ENCODE measurements at places on chromosomes 1 and 21.

DNA sequence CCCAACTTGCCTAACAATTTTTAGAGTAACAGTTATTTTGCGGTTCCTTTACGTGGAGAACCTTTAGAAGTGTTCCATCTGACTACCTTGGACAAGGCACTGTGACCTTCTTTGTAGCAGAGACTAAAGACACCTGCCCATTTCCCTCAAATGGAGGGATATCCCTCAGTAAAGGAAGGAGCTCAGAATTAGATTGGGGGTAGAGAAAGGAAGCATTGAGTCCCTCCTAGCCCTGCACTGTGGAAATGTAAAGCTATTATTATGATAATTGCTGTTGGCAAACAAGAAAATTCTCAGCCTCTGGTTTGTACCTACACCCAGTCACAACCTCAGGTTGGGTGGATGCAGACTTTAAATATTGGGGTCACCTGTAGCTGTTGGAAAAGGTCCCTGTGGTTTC, 72.6 kb upstream of the MACF1 start:
- no peak for DNase-seq

GRCh38 chr1:36763771-36764170, 270.5 kb downstream of the GRIK3 start:
- DNase-seq: no peak

GRCh38 chr1:185108321-185108720, 48.4 kb downstream of the TRMT1L start:
- DNase-seq: no peak

DNA sequence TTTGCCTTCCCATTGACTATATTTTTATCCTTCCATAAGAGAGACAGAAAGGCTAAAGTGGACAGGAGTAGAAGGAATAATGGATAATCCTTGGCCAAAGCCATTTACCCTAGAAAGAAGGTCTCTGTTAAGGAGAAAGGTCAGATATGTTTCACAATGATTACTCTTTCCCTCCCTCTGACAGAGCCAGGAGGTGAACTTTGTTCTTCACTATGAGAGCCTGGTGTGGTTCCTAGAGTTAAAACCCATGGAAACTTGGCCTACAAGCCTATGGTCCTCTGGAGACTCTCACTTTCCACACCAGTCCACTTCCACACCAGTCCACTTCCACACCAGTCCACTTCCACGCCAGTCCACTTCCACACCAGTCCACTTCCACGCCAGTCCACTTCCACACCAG, 479.9 kb upstream of the ZP4 start:
- no peak for DNase-seq

DNA sequence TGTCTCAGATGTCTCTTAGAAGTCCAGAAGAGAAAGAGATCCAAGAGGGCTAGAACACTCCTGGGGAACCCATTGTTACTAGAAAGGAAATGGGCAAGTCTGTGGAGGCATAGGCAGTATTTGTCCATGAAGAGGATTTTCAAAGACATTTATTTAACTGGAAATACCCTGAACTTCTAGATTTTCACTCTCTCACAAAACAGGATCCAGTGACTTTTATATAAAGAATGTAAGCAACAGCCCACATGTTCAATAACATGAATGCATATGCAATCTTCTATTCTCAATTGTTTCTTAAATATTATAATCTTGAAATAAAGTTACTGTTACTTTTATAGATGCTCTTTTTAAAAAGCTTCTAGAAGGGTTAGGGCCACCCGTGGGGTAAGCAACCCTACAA, 53.4 kb downstream of the TBX15 start:
- no peak for DNase-seq

- no peak for DNase-seq
These were observed 31.2 kb downstream of the TSEN15 start for GRCh38 chr1:184082541-184083415.

DNA sequence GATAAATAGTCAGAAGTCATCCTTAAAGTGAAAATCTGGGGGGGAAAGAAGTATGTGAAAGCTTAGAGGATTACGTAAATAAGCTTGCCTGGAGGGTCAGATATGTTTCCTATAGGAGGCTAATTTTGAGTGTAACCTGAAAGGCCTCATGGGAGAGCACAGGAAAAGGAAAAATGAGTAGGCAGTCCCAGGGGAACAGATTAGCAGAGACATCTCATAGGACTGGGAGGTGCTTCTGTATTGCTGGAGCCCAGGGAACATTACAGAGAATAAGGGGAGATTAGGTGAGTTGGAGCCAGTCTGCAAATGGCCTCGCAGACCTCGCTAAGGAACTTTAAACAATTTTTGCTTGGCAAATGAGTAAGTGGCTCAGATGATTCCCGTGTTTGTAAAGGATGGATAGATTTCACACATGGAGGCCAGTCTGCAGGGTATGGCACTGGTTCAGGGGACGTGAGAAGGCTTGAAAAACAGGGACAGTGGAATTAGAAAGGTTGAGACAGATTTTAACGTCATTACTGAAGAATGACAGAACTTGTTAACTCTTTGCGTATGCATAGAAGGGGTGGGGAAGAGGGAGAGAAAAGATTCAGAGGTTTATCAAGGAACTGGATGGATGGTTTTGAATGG, 149.1 kb downstream of the GREM2 start:
- no peak for DNase-seq

DNA sequence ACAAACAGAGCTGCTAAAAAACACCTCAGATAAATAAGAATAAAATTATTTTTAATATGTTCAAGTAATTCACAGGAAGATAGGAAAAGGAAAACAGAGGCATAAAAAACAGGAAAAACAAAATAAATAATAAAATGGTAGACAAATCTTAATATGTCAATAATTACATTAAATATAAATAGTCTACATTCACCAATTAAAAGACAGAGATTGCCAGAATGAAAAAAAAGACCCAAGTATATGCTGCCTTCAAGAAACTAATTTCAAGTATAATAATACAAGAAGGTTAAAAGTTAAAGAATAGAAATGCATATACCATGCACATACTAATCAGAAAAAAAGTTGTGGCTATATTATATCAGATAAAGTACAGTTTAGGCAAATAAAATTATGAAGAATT, 1.9 kb downstream of the CYP2J2 start:
- no peak for DNase-seq

- no peak for DNase-seq
These were observed 4.4 kb upstream of the DVL1 start for GRCh38 chr1:1353389-1354151.

DNA sequence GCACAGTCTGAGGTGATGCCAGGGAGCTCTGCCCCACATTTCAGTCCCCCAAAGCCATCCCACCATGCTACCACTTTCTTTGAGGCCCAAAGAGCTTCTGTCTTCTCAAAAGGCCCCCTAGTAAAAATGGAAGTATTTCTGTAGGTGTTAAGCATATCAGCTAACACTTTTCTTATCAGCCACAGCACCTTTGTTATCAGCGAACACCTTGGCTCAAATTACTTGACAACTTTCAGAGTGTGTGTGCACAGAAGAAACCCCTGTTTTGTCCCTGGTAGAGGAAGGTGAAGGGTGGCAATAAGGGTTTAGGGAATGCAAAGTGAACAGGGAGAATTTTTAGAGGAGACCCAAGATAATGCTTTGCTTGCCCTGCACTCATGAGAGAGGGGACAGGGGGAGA, 54.8 kb upstream of the GJA8 start:
- no peak for DNase-seq

GRCh38 chr1:38392861-38393260, 346.3 kb upstream of the POU3F1 start:
- no peak for DNase-seq
